Osteoblast (primary cell): ENCODE measurements at places on chromosomes 3 and 15. TPM values are rescaled to one million over a fixed set of nuclear protein-coding genes. Genes with fewer than 3 reads are reported as not detected.

CPEB1 gene
- total RNA-seq = 29.2 and 36.6 TPM in 2 replicates

AMIGO3 gene
- 0.29 and 1.8 TPM in 2 replicates for total RNA-seq

NRROS gene
- 0.72 and 1.2 TPM in 2 replicates for total RNA-seq

SLC12A1 gene
- not detected in 2 replicates for total RNA-seq

LRTM1 gene
- not detected in 2 replicates for total RNA-seq

ARGFX gene
- total RNA-seq = not detected in 2 replicates

PARP9 gene
- total RNA-seq = 29.2 and 33.3 TPM in 2 replicates

KLHDC8B gene
- 16.6 and 18.3 TPM in 2 replicates for total RNA-seq

CHCHD4 gene
- total RNA-seq = 9.1 and 10.1 TPM in 2 replicates

MEX3B gene
- 11.2 and 15.2 TPM in 2 replicates for total RNA-seq

OR5K2 gene
- total RNA-seq = not detected in 2 replicates

ADGRG7 gene
- not detected in 2 replicates for total RNA-seq

ESYT3 gene
- 0.59 and 0.72 TPM in 2 replicates for total RNA-seq

RBPMS2 gene
- 0.29 TPM in 1 of 2 replicates, not detected in the other for total RNA-seq

DNA sequence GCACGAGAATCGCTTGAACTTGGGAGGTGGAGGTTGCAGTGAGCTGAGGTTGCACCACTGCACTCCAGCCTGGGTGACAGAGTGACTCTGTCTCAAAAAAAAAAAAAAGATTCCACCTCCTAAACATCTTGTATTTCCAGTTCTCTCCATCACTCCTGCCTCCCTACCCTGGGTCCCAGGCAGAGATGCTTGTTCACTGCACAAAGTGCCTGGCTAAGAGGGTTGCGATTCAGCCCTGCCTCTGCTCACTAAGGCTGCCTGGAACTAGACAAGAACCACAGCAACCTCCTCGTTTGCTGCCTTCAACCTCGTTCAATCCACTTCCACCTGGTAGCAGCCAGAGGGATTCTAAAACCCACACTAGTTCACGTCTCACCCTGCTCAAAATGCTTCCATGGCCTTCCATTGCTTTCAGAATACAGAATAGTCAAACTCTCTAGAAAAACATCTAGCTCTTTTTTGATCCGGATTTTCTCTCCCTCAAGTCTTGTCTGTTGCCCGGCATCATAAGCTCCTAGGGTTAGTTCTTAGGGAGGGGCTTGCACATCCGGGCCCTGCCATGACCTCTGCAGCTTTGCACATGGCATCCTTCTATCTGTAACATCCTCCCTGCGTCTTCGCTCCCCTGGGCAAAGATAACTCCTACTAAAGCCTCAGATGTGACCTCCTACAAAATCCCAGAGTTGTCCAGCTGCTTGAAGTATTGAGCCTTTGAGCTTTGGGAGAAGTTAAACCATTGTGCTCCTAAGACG is 1.0 kb upstream of the MCM2 start:
- DNase-seq = peak; percentile 10

GRCh38 chr3:22714749-22715148 is 488.4 kb upstream of the UBE2E2 start:
- no peak for DNase-seq

DNA sequence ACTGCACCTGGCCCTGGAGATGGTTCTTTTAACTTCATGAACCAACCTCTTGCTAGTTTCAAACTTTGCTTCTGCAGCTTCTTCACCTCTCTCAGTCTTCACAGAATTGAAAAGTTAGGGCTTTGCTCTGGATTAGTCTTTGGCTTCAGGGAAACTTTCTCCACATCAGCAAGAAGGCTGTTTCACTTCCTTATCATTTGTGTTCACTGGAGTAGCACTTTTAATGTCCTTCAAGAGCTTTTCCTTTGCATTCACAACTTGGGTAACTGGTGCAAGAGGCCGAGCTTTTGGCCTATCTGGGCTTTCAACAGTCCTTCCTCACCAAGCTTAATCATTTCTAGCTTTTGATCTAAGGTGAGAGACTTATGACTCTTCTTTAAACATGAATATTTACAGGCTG is 15.7 kb upstream of the TM2D3 start:
- DNase-seq = no peak

- peak; percentile 68 for DNase-seq
Observed at GRCh38 chr3:128623762-128624176, 26.8 kb downstream of the RPN1 start.

GRCh38 chr3:15391007-15391406 is 36.3 kb downstream of the METTL6 start:
- DNase-seq = no peak

DNA sequence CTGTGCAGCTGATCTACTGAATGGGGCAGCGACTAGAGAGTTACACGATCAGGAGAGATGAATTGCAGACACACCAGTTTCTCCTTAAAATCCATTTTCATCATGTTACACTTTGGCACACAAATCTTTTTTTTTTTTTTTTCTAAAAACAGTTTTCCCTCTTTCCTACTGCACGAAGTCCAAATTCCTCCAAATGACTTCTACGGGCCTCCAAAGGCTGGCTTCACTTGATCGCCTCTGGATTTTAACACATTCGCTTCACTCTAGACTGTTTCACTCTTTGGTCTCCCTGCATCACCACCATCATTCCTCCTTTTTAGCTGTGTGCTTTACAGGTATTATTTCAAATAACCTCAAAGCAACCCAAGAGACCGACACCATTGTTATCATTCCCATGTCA is 268.6 kb downstream of the RORA start:
- DNase-seq = no peak

GRCh38 chr3:13772321-13772745 is 107.5 kb downstream of the WNT7A start:
- DNase-seq = no peak

DNA sequence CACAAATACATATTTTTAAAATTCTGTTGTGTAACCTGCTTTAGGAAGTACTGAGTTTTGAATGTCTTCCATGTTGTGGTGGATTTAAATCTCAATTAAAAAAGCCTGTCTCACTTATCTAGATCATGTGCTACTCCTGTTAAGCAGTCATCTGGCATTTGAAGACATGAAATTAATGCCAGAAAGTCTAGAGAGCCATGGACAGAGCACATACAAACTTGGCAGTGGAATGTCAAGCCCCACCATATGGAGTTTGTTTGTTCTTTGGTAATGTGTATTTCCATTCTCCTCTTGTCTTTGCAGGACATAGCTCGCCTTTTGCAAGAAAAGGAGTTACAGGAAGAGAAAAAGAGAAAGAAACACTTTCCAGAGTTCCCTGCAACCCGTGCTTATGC is 39.3 kb upstream of the UTS2B start:
- no peak for DNase-seq

- DNase-seq = peak; percentile 54
Observed at GRCh38 chr3:34200576-34200975, 402.1 kb downstream of the PDCD6IP start.

DNA sequence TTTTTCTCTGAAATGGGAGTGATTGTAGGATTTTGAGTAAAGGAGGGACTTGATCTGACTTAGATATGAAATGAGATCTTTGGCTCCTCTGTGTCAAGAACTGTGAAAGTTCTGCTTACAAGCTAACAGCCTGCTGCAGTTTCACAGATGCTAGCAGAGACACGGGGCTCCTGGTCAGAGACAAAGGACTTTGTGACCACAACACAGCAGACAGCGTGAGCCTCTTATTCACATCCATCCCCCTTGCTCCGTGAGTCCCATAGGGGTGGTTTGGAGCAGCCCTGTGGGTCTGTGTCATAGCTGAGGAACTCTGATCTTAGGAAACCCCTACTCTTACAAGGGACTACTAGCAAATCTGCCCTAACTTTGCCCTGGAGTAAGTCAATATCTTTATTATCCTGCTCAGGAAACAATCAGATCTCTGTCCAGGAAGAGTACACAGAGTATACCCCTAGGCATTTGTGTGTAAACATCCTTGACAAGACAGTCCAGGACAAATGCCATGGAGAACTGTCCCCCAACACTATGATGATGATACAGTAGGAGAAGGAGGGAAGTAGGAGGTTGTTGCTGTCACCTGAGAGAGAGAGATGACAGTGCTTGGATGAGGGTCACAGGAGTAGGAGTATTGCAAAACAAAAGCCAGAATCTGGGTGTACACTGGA is 80.0 kb downstream of the CLSTN2 start:
- no peak for DNase-seq

DNA sequence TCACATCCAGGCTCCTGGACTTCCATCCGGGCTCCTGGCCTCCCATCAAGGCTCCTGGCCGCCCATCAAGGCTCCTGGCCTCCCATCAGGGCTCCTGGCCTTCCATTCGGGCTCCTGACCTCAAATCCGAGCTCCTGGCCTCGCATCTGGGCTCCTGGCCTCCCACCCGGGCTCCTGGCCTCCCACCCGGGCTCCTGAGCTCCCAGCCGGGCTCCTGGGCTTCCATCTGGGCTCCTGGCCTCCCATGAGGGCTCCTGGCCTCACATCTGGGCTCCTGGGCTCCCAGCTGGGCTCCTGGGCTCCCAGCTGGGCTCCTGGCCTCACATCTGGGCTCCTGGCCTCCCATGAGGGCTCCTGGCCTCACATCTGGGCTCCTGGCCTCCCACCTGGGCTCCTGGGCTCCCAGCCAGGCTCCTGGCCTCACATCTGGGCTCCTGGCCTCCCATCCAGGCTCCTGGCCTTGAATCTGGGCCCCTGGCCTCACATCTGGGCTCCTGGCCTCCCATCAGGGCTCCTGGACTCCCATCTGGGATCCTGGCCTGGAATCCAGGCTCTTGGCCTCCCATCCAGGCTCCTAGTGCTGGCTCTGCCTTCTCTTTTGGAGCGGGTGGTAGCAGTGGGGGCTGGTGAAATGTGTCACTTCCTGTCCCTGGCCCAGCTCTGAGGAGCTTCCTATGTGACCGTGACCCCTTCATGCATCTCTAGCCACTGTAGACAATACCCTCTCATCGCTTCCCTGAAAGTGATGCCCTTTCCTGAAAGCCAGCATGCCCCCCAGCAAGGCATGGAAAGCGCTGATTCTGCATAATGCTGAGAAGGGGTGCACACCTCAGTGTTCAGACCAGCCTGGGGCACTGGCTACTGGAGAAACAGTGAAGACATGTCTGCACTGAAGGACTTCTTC is 62.7 kb upstream of the BLM start:
- DNase-seq = no peak

DNA sequence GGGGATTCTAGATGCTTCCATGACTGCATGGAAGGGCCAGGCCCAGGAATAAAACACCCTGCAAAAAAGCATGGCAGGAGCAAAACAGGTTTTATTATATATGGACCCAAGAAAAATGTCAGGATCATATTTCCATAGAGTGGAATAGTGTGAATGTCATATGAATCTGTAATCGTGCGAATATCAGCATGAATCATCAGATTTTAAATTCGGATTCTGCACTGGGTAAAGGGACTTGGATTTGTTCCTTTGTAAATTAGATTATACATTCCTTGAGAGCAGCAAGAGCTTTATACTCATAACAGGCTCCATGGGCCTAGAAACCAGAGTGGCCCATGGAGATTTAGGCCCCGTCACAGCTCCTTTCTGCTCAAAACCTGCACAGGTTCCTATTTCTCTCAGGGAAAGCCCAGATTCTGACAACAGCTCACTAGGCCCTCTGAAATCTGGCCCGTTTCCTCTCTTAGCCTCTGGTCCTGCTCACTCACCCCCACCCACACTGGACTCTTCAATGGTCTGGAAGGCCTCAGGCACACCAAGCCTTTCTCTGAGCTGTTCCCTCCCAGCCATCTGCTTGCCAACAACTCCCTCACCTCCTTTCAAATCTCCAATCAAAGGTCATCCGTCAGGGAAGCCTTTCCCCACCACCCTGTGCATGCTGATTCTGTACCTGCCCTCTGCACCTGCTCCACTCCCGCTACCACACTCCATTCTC is 76.0 kb downstream of the FEM1B start:
- no peak for DNase-seq

DNA sequence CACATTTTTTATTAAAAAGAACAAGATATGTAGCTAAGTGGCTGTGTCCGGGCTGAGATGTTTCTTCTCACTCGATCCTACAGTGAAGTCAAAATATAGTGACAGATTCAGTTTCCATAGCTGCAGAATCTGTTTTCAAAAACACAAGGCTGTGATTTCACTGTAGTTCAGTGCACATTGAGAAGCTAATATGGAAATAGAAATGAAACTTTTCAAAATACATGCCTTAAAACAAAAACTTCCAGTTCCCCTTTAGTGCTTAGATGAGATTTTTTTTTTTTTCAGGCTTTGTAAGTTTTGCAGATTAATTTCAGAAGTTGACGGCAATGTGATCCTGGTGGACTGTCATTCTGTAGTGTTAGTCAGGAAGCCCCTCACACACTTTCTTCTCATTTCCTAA is 23.8 kb upstream of the TRAK1 start:
- no peak for DNase-seq

- DNase-seq = no peak
Observed at GRCh38 chr15:29074045-29074444, 188.3 kb downstream of the APBA2 start.

DNA sequence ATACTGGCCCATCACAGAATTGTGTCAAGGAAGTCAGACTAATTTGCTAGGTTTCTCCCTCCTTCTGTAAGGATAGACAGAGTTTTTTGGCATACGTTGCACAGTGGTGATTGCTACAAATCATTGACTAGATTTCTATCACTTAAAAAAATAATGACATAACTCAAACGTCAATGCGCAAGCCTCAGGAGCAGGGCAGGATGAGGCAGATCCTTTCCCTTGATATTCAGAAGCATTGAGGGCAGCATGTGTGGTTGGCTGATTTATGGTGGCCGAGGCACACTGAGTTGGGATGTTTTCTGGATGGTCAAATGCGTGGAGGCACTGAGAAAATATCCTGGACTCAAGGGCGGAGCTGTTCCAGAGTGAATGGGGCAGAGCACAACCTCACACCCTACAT is 14.4 kb downstream of the THSD4 start:
- no peak for DNase-seq

GRCh38 chr15:68418611-68419161 is 13.3 kb downstream of the ITGA11 start:
- DNase-seq = peak; percentile 77

GRCh38 chr3:66431494-66431893 is 69.3 kb downstream of the LRIG1 start:
- DNase-seq = peak; percentile 80

GRCh38 chr3:78873641-78874040 is 894.2 kb downstream of the ROBO1 start:
- no peak for DNase-seq

- DNase-seq = peak; percentile 55
Observed at GRCh38 chr3:128335621-128336296, 130.9 kb downstream of the DNAJB8 start.

DNA sequence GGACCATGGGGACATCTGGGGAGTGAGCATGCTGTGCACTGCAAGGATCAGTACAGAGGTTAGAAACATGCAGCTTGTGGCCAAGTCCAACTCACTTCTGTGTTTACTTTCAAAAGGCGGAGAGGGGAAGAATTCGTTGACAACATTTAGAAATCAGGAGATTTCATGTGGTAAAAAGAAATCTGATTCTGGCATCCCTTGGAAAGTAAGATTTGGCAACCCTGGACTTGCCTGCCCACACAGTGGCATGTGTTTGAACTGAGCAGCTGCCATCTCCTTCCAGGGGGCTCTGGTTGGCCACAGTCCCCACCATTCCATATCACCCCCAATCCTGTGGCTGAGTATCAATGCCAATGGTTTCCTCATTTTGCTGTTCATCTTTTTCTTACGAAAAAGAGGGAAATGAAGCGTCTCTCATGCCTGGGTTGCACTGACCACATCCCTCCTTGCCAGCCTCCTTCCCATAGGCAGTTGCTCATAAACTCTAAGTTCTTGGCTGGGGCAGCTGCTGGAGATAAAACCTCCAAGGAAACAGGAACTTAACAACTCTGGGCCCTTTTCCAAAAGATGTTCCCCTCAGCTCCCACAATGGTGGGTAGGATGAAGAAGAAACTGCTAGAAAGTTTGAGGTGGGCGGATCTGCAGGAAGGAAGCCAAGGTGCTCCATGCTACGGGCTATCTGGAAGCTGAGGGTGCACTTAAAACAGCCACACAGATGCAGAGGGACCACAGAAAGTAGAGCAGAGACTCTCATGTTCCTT is 29.2 kb downstream of the SLC6A11 start:
- no peak for DNase-seq

GRCh38 chr3:193640165-193640715 is 47.2 kb downstream of the OPA1 start:
- no peak for DNase-seq
